Breast epithelium (tissue), 4 donors: ENCODE measurements at places on chromosomes 2 and 18. TPM values are rescaled to one million over a fixed set of nuclear protein-coding genes. Genes with fewer than 3 reads are reported as not detected.

Gene KLHL14
- 0.32 TPM for total RNA-seq

- no peak for DNase-seq
Measured at GRCh38 chr2:9652898-9653479, 22.2 kb upstream of the YWHAQ start.

GRCh38 chr2:175832866-175833265, 169.2 kb downstream of the LNPK start:
- DNase-seq = no peak

DNA sequence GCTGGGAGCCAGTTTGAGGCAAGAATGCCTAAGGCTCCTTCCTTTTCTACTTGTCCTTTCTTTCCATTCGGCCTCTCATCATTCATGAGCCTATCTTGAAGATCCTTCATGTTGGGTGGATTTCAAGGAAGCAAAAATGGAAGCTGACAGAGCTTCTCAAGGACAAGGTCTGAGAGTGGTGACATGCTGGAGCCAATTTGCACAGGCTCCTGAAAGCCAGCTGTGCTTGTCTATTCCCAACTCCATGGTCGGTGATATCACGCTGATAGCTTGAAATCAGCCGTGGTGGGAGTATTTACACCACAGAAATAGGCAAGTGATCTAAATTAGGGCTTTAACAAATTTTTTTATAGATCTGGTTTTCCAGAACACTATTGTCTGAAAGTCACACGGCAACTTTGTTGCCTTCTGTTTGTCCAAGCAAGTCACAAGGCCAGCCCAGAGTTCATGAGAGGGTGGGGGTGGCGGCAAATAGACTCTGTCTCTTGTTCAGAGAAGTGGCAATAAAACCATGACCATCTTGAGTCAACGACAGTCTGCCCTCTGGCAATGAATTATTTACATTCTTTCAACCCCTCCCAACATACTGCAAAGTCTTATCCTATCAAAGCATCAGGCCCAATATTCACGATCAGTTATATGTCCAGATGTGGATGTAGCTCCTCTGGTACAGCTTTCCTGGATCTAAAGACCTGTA, 49.9 kb upstream of the SLC35F5 start:
- no peak for DNase-seq

Gene KANSL1L
- 40.3 TPM for total RNA-seq

- DNase-seq = no peak
Measured at GRCh38 chr2:18455236-18455862, 105.1 kb downstream of the RDH14 start.

Gene CLIP4
- total RNA-seq = 76.8 TPM

DNA sequence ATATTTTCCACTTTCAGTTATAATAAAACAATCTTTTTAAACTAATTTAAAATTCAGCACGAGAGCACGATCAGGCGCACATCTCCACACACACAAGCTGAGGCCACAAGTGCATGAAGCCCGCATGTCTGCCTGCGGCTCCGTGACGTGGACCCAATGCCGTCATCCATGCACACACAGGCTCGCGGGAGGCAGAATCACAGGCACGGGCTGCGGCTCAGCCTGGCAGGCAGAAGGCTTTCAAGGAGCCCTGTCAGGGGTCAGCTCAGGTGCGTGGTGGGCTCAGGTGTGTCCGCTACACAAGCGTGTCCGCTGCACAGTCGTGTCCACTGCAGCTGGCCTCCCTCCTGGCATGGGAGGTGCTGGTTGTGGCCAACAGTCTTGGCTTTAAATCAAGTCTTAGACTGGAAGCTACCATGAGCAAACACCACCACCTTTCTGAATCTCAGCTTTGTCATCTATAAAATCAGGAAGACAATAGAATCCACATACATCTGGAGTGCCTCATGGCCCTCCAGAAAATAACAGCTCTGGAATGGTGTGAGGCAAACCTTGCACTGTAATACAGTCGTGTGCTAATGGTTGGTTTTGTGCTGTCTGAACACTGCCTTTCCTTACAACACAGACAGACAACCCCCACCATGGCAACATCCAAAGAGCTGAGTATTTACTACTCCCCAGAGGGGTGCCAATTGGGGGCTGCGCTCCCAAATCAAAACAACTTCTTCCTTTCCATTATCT, 210.1 kb downstream of the NDUFA10 start:
- no peak for DNase-seq

- no peak for DNase-seq
Measured at GRCh38 chr18:26804519-26804918, 61.0 kb downstream of the AQP4 start.

Gene BIRC6
- 245 TPM for total RNA-seq

GRCh38 chr18:22409445-22409844, 8.3 kb downstream of the CTAGE1 start:
- DNase-seq = no peak

DNA sequence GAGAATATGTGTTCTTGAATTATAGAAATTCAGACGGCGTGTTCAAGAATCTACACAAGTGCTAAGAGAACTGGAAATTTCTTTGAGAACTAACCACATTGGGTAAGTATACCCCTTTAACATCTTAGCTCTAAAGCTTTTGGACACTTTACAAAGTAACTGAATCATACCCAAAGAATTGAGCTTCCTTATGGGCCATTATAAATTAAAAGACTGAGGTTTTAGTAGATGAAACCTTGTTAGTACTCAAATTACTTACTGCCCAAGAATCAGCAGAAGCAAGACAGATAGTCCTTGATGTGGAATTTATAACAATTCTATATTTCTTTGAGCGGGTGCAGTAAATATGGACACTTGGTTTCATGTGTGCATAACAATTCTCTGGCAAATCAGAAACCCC, 168.3 kb downstream of the PRPF40A start:
- DNase-seq = no peak

- DNase-seq = no peak
Measured at GRCh38 chr2:203461746-203462145, 73.4 kb downstream of the RAPH1 start.

- DNase-seq = no peak
Measured at GRCh38 chr18:28635530-28635929, 458.6 kb upstream of the CDH2 start.

- no peak for DNase-seq
Measured at GRCh38 chr2:226426292-226426736, 373.3 kb downstream of the IRS1 start.

Gene SRSF7
- total RNA-seq = 116 TPM

DNA sequence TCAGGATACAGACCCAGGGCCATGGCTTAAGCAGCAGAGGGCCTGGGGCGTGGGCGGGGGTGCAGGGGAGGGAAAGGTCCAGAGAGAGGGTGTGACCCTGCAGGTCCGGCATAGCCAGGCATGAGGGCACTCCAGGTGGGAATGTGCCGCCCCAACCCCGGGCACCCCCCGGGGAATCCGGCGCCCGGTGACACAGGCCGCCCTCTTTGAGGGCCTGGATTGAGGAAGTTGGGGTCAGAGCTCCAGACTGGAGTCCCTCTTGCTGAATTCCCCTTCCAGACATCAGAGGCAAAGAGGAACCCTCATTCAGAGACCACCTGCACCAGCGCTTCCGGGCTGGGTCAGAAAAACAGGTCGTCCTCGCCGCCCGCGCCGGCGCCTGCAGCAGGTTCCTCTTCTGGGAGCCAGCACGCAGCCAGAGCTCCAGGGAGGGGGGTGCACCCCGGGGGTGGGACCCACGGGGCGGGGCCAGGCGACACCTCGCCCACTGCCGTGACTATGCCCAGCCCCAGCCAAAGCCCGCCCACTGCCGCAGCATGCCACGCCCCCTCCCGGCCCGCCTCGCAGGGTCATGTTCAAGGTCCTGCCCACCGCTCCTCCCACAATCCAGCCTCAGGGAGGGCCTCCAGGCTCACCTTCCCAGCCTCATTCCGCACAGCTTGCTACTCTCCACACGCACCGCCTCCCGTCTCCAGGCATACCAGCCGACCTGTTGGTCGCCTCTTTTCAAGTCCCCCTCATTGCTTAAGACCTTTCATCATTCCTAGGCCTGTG, 98.3 kb upstream of the ID2 start:
- DNase-seq = peak; percentile 68

- DNase-seq = no peak
Measured at GRCh38 chr2:207148020-207148419, 17.7 kb downstream of the KLF7 start.

DNA sequence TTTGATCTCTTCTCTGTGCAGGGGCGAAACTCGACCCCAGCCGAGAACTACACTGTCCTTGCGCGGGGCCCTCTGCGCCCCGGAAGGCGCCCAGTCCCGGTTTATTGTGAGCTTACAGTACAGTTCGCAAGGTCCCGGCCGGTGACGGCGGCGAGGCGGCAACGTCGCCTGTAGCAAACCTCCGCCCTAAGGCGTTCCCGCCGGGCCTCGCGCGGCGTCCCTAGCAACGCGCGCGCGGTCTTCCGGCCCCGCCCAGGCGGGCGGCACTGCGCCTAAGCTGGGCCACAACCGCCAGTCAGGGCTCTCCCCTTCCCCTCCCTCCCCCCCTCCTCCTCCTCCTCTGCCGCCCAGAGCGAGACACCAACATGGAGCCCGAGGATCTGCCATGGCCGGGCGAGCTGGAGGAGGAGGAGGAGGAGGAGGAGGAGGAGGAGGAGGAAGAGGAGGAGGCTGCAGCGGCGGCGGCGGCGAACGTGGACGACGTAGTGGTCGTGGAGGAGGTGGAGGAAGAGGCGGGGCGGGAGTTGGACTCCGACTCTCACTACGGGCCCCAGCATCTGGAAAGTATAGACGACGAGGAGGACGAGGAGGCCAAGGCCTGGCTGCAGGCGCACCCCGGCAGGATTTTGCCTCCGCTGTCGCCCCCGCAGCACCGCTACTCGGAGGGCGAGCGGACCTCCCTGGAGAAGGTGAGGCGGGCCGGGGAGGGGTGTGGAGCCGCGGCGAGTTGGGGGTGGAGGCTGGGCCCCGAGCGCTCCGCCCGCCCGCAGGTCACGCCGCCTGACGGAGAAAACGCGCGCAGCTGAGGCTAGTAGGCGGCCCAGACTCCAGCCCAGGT, at the start of gene ALMS1:
Gene ALMS1 (plus strand): TSS at position 333 of the 838 bp plus-strand sequence. CDS start 33 bp downstream, at position 366.
- DNase-seq = peak; percentile 77

Gene UGT1A4
- total RNA-seq = not detected

- no peak for DNase-seq
Measured at GRCh38 chr2:233063269-233063975, 3.3 kb downstream of the INPP5D start.

DNA sequence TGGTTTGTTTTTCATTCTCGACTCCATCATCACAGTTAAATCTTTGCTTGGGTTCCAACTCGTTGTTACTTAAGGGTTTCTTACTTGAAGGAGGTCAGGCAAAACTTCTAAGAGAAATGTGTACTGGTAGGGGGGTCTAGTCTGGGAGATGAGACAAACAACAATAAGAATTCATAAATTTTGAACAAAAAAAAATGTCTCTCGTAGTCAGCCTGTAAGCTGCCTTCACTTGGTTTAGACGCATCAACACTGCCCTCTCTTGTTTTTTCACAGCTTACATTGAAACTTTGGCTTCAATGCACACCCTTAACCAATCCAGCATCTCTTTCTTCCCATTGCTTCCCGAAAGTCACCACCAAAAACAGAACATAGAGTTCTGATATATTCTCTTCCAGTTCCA, 576.4 kb upstream of the PIK3C3 start:
- DNase-seq = no peak

Gene MYCN
- total RNA-seq = 0.32 TPM
